Stimulated activated CD4-positive, alpha-beta T cell treated with anti-CD3 and anti-CD28 coated beads, Interleukin-4, amount 100 ng/mL, for 24 hours (primary cell): ENCODE measurements at places on chromosomes 1 and 21.

DNA sequence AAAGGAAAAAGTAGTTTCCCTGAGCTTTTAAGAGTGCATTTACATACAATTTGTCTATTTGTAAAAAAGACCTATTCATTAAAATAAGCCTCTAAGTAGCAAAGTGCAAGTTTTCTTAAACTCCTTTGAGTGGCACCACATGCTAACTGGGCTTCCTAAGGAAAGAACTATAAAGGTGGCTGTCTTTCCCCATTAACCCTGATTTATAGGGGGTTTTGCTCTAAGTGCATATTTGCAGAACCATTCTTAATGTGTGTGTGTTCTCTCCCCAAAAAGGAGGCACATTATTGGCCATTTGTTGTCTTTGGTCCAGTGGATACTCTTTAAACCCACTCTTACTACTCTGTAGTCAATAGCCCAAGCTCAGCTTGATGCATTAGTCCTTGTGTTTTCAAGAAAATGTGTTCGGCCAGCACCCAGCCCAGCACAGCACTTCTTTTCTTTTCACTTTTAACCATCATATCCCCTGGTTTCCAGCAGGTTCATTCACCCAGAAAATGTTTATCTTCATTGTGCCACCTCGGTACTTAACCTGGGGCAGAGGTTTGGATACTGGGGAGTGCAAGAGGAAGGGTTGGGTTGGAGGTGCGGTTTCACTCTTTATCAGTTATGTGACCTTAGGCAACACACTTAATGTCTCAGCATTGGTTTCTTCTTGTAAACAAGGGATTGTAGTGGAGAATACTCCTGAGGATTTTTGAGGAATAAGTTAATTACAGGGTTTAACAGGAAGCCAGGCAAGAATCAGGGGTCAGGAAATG is 161.9 kb upstream of the UBE2U start:
- DNase-seq: no peak

DNA sequence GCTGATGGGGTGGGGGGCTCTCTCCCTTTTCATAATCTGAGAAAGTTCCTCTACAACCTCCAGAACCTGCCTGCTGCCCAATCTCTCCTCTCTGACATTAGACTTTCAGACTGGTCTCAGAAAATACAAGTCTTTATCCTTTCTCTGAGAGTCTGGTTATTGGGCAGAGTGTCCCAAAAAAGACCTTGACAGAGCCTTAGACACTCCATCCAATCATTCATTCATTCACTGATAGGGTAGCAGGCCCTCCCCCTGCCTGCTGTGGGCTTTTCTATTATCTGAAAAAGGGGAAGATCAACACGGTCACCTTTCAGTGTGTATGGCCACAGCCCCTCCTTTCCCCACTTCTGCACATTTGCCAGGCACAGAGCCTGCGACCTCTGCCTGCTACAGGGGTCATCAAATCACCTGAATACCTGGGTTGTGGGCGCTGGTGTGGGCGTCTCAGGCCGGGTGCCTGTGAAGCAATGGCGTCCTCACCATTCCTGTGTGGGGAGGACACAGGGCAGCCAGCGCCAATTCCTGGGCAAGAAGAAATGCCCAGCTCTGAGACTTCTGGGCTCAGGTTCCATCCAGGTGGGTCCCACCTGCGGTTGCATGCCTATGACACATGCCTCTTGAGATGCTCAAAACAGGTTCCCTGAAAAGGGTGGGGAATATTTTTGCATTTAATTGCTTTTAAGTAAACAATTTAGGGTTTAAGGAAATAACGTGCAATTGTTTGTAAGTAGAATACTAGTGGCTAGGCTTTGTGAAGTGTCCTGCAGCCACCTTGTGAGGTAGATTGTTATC is 52.8 kb downstream of the ELK4 start:
- no peak for DNase-seq

GRCh38 chr1:86503406-86504136 is 34.8 kb downstream of the CLCA1 start:
- no peak for DNase-seq

DNA sequence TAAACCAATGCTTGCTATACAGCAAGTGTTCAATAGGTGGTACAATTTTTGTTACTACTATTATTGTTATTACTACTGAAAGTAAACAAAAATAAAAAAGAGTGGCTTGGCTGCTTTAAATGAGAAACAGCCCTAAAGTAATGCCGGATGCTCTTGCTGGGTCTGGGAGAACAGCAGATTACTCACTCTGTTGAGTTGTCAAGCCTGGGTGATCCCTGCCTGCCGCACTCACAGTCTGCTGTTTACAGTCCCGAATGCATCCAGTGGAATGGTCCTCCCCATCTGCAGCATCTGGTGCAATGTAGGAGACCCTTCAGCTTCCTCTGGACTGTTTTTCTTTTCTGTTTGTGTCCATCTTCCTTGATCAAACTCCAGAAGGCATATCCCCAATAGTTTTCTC is 102.7 kb upstream of the IVNS1ABP start:
- no peak for DNase-seq

GRCh38 chr1:207186503-207186902 is 82.5 kb downstream of the C4BPA start:
- DNase-seq: no peak

DNA sequence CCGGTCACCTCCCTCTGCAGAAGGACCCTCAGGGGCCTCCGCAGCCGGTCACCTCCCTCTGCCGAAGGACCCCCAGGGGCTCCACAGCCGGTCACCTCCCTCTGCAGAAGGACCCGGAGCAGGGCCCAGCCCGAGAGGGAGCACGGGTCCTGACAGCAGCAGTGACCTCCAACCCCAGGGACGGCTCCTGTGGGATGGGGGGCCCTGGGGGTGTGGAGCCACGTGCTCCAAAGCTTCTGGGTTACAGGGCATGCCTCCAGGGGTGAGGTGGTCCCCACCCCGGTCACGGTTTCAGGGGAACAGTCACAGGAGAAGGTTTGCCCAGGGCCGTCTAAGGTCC is 40.3 kb downstream of the SLC19A1 start:
- no peak for DNase-seq

DNA sequence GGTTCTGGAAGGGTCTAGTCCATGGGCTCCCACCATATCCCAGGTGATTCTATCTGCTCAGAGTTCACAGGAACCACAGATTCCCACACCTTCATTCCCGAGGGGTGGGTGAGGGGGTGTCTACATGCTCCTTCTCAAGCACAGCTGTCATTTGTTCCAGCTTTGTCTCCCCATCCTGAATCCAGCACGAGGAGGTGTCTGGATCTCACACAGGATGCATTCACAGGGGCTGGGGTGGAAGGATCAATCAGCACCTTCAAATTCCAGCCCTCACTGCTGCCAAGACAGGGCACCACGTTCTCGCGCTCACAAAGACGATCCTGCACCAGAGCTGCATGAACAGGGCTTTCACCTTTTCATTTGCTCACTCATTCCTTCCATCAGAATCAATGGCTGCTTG is 52.7 kb downstream of the TCP10L start:
- no peak for DNase-seq

DNA sequence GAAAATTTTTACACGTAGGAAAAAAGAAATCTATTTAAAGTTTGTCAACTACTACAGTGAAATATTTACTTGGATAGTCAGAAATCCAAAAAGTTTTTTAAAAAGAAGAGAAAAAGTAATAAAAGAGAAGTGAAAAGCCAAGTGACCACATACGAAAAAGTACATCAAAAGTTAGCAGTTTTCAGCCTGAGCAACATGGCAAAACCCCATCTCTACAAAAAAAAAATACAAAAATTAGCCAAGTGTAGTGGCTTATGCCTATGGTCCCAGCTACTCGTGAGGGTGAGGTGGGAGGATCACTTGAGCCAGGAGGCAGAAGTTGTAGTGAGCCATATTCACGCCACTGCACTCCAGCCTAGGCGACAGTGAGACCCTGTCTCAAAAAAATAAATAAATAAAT is 5.2 kb upstream of the MR1 start:
- no peak for DNase-seq

DNA sequence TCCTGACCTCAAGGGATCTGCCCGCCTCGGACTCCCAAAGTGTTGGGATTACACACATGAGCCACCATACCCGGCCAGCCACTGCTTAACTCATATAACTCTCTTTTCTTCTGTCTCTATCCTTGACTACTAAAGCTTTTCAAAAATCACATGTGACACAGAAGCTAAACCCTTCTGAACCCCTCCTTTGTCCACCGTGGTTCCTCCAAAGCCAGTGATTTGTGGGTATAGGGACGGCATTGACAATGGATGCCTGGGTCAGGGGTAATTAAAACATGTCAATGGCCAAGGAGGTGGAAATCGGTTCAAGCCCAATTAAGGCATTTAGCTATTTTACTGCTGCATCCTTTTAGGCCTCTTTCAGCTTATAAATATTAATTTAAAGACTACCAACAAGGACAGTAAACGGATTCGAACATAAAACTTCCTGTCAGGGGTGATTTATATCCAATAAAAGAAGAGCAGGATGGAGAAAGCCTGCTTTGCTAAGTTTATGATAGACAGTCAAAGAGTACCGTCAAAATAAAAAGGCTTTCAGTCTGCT is 242.3 kb downstream of the GPATCH2 start:
- no peak for DNase-seq
